Ascending aorta (tissue), 2 donors: ENCODE measurements at places on chromosomes 12 and 14.

DNA sequence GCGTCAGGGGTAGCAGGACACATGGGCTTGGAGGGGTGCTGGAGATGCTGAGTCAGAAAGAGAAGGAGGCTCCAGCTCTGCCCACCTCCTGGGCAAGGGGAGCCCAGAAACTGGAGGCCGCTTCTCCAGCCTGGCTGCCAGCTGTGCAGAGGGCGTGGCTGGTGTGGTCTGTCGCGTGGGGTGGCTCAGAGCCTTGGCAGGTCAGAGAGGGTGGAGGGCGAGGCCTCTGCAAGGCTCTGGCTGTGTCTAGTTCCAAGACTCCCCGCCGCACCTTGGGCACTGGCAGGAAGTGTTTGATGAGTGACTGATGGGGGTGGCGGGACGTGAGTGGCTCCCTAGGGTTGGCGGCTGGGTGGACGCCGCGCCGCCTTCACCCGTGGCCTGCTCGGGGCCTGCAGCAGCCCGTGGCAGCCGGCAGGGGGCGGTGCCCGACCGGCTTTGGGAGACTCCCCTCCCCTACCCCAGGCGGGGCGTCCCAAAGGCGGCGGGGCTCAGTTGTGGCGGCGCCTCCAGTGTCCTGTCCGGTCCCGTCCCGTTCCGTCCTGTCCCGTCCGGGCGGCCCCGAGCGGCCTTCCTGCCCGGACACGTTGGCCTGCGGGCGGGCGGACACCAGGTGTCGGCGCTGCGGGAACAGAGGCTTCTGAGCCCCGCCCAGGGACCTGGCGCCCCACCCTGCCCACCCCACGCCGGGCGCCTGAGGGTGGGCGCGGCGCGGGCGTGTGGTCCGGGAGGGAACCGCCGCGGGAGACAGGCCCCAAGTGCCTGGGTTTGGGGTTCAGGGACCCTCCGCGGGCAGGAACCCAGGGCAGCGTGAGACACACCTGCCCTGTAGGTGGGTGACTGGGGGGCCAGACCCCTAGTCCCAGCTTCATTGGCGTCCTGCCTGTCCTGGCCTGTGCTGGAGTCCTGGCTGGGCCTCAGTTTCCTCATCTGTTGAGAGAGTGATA, 39.7 kb downstream of the KRT80 start:
- no peak for DNase-seq

- DNase-seq = no peak
Measured at GRCh38 chr12:103330672-103331071, 165.1 kb downstream of the C12orf42 start.

GRCh38 chr14:78978896-78979295, 808.7 kb downstream of the NRXN3 start:
- no peak for DNase-seq

DNA sequence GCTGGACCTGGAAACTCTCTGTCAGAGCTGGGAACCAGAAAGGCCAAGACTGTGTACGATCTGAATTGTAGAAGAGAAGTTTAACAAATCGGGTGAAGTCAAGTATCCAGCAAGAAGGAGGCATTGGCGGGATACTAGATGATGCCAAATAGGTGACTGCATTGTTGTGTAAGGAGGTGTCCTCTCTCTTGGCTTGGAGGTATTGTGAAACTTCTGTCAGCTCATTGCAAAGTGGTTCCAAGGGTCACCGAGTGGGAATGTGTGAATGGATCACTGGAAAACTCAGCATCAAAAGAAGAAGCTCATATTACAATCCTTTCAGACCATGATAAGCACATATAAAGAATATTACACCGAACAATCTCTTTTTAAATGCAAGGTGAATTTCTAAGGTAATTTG, 11.7 kb downstream of the NAV3 start:
- no peak for DNase-seq

DNA sequence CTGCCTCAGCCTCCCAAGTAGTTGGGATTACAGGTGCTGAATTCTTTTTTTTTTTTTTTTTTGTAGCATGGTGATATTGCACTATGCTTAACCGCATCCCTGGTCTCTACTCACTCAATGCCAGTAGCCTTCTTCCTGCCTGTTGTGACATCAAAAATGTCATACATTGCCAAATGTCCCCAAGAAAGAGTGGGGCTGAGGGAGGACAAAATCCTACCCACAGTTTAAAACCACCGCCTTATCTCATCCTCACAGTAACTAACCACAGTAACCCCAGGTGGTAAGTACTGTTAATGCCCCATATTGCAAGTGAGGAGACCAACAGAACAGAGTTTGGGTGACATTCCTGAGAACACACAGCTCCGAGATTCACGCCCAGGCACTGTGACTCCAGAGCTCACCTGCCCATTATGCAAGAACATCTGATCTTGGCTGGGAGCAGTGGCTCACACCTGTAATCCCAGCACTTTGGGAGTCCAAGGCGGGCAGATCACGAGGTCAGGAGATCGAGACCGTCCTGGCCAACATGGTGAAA, 19.6 kb downstream of the MORN3 start:
- no peak for DNase-seq

DNA sequence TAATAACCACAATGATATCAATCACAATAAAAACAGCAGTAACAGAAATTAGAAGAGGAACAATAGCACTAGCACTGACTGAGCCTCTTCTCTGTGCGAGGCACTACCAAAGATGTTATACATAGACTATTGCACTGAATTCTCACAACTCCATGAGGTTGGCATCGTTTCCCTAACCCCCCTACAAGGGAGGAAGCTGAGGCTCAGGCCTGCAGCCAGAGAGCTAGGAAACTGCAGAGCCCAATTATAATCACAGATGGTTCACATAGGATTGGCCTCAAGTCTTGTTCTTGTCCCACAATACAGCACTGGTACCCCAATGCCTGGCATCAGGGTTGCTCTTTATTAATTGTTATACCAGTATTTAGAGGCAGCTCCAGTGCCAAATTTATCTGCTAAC, 278.0 kb downstream of the CEP128 start:
- no peak for DNase-seq

- no peak for DNase-seq
Measured at GRCh38 chr12:120895532-120895931, 8.6 kb downstream of the SPPL3 start.

DNA sequence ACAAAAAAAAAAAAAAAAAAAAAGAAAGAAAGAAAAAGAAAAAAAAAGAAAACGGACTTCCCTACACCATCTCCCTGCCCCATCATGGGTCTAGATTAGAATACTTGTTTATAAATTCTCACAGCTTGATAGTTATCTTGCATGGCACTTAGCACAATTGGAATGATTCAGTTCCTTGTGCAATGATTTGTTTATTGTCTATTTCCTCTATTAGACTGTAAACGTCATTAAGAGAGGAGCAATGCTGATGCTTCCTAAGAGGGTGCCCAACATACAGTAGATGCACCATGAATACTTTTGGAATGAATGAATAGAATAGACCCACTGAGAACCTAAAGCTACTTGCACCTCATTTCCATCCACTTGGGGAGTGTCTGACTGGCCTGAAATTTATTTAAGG, 40.8 kb downstream of the PAX9 start:
- no peak for DNase-seq

DNA sequence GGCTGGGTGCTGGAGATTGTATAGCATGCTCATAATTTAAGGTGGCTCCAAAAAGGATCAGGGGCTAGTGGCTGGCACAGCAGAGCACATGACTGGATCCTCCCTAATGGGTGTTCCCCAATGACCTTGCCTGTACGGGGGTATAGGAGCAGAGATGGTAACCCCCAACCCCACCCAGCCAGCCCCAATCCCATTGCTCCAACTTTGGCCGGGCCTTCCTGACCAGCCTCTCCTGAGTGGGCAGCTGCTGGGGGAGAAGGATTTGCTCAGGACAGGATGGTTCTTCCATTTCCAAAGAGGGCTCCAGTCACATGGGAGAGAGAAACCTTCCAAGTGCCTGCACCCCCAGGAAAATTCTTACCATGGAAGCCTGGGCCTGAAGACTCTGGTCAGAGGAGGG, 15.3 kb upstream of the NR4A1 start:
- DNase-seq = no peak

- DNase-seq = no peak
Measured at GRCh38 chr14:63470962-63471793, 72.0 kb downstream of the PPP2R5E start.

GRCh38 chr14:61184112-61184511, 97.0 kb downstream of the TMEM30B start:
- no peak for DNase-seq

GRCh38 chr14:62796431-62796830, 248.8 kb downstream of the KCNH5 start:
- no peak for DNase-seq

DNA sequence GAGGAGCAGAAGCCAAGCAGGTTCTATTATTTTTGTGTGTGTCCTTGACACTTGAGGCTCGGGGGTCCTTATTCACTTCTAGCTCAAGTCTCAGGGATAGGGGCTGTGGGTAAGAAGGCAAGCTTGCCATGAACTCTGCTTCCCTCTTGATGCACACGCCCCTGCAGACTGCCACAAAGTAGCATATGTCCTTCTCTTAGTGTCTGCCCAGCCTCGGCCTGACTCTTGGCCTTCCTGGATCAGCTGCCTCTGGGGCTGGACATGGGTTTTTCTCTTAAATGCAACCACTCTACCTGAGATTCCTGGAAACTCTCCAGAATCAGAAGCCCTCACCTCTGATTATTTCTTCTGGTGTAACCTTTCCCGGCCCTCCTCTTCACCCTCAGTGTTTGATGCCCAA, 28.2 kb upstream of the PEX5 start:
- no peak for DNase-seq

GRCh38 chr14:96905825-96906224, 108.6 kb downstream of the VRK1 start:
- DNase-seq = no peak

- no peak for DNase-seq
Measured at GRCh38 chr12:125137766-125138344, 72.6 kb downstream of the AACS start.

GRCh38 chr12:524167-524951, 64.6 kb downstream of the B4GALNT3 start:
- DNase-seq = no peak

- no peak for DNase-seq
Measured at GRCh38 chr14:74792249-74793039, 29.3 kb downstream of the YLPM1 start.

GRCh38 chr12:6369916-6370575, 5.3 kb downstream of the SCNN1A start:
- DNase-seq = no peak

- no peak for DNase-seq
Measured at GRCh38 chr12:101761350-101761749, 22.1 kb upstream of the SYCP3 start.
